Tracheal epithelial cell (primary cell): ENCODE measurements at places on chromosomes 2 and 18. TPM values are rescaled to one million over a fixed set of nuclear protein-coding genes. Genes with fewer than 3 reads are reported as not detected.

The LYG2 gene
- not detected in 2 replicates for total RNA-seq

The CCDC148 gene
- 0.21 and 1.2 TPM in 2 replicates for total RNA-seq

The SERPINB5 gene
- 883 and 1,115 TPM in 2 replicates for total RNA-seq

The CCDC68 gene
- 9.2 and 9.4 TPM in 2 replicates for total RNA-seq

The CYP1B1 gene
- total RNA-seq, result 19.5 and 46.3 TPM in 2 replicates

The SERPINB12 gene
- 0.43 and 0.48 TPM in 2 replicates for total RNA-seq

The RNF144A gene
- total RNA-seq, result 1.7 TPM in 1 of 2 replicates, not detected in the other
